ENCODE measurements at places on chromosomes 5 and 9.

GRCh38 chr9:126494746-126495145 lies 119.0 kb upstream of the LMX1B start:
- DNase-seq, result no peak

DNA sequence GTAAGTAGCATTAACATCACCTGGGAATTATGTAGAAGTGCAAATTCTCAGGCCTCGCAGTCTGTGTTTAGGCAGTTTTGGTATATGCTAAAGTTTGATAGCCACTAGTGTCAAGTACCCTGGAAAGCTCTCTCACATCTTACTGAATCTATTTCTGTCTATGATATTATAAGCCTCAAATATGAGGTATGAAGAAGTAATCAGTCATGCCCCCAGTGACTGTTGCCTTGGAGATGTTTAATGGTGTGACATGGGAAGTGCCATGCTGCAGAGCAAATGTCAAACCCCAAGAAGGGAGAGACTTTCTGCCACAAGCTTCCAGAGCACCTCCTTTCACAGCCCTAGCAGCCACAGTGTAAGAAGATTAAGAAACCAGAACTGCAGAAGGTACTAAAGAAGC lies 9.8 kb upstream of the PDE8B start:
- DNase-seq, result no peak

GRCh38 chr9:89808756-89809181 lies 204.0 kb downstream of the GADD45G start:
- DNase-seq, result no peak

DNA sequence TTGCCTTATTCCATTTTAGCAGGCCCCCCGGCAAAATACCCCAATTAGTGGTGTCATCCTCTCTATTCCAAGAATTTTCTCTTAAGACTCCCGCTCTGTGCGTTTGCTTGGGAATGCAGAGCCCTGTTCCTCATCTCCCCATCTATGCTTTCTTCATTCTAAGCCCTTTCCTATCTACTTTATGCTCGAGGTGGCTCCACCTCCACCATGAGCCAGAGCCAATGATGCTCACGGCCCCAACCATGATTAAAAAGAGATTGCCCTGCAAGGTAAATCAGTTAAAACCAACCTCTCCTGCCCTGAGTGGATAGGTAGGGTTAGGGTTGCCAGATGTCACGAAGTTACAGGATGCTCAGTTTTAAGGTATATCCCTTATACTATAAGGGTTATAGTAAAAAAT lies 677 bp upstream of the TXNDC15 start:
- DNase-seq, result no peak

GRCh38 chr9:132194508-132194907 lies 32.6 kb downstream of the NTNG2 start:
- no peak for DNase-seq

DNA sequence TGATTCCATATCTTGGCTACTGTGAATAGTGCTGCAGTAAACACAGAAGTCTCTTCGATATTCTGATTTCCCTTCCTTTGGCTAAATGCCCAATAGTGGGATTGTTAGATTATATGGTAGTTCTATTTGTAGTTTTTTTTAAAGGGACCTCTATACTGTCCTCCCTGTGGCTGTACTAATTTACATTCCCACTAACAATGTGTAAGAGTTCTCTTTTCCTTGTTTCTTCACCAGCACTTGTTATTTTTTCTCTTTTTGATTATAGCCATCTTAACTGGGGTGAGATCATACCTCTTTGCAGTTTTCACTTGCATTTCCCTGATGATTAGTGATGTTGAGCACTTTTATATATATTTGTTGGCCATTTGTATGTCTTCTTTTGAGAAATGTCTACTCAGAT lies 102.0 kb downstream of the CARTPT start:
- no peak for DNase-seq

DNA sequence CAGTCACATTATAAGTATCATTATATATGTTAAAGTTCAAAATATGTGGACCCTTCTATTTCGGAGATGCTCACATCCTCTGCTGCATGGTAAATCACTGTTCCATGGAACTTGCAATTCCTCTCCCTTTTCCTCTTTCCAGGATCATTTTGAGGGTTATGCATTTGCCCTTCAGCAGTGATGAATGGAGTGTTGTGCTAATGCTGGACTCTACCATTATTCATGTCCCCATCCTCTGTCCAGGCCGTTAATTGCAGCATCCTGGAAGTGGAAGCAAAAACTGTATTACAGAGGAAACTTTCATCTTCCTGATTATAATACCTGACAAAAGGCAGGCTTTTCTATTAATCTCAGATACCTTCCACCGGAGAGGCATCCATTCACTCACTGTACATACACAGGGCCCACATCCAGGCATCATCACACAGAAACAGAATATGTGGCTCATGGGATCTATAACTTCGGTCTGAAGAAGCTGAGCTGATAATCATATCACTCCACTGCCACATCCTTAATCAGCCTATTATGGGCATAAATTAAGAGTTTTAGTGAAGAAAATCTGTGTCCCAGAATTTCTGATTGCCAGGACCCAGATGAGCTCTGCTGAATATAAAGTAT lies 65.0 kb upstream of the ACO1 start:
- DNase-seq, result no peak

- DNase-seq, result no peak
Observed at GRCh38 chr9:98129451-98129881, 10.4 kb upstream of the TRIM14 start.

GRCh38 chr5:173412566-173412965 lies 84.4 kb upstream of the STC2 start:
- DNase-seq, result no peak

DNA sequence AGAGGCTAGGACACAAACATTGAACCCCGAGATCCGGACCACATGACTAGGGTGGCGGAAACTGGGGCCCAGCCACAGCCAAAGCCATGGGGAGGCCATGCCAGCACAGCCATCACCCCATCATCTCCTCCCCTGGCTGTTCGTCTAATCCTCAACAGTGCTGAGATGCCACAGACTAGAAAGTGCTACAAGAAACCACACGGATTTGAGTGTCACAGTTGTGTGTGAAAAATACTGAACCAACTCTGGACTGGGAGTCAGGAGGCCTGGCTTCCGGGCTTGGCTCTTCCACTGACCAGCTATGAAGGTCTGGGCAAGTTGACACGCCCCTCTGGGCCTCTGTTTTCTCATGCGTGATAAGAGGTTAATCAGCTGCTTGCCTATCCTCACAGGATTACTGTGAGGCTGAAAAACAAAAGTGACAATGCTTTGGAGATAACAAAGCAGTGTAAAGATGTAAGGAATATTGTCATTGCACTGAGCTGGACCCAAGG lies 38.8 kb upstream of the SHB start:
- no peak for DNase-seq

DNA sequence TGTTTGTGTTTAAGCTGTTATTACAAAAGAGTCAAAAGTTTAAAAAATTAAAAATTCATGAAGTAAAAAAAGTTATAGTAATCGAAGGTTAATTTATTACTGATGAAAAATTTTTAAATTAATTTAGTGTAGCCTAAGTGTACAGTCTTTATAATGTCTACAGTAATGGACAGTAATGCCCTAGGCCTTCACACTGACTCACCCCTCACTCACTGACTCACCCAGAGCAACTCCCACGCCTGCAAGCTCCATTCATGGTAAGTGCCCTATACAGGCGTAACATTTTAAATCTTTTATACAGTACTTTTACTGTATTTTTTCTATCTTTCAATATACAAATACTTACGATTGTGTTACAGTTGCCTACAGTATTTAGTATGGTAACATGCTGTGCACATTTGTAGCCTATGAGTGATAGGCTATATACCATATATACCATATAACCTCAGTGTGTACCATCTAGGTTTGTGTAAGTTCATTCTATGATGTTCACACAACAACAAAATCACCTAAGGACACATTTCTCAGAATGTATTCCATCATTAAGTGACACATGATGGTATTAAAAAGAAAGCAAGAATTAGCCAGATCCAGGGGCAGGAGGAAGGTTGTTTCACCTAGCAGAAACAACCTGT lies 40.1 kb downstream of the DCAF10 start:
- no peak for DNase-seq

- no peak for DNase-seq
Observed at GRCh38 chr9:91047993-91048607, 246.5 kb downstream of the SYK start.

DNA sequence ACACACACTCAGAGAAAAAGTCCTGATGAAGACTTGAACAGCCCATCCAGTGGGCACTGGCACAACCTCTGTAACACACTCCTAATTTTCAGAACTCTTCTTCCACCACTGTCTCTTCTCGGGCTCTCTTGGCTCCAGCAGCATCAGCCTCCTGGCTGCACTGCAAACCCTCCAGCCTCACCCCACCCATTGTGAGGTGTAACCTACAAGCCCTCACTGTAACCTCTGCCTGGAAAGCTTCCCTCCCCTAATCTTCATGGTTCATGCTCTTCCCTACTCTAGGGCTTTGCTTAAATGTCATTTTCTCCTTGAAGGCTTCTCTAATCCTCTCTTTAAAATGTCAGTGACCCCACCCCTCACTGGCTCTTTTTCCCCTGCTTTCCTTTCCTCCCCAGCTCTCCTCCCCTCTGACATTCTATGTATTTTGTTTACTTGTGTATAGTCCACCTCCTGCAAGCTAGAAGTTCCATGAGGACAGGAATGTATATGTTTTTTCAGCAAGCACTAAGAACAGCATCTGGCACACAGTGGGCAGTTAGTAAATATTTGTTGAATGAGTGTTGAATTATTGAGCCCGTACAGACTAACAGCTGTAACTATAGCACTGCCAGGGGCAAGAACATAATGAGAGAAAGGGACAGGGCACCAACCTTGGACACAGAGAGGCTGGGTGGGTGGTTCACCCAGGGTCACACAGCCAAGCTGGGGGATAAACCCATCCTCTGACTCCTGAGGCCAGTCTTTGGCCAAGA lies 76.4 kb downstream of the ESM1 start:
- DNase-seq, result no peak

DNA sequence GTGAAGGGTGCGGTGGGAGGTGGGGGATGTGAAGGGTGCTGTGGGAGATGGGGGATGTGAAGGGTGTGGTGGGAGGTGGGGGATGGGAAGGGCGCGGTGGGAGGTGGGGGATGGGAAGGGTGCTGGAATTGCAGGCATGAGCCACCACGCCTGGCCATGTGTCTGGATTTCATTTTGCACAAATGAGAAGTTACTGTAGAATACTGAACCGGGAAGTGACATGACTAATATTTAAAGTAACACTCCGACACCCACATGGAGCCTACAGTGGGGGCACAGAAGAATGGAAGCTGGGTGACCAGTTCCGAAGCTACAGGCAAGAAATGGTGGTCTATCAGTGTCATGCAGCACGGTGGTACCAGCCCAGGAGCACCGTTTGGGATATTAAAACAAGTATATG lies 69.9 kb upstream of the SPTLC1 start:
- DNase-seq, result no peak

DNA sequence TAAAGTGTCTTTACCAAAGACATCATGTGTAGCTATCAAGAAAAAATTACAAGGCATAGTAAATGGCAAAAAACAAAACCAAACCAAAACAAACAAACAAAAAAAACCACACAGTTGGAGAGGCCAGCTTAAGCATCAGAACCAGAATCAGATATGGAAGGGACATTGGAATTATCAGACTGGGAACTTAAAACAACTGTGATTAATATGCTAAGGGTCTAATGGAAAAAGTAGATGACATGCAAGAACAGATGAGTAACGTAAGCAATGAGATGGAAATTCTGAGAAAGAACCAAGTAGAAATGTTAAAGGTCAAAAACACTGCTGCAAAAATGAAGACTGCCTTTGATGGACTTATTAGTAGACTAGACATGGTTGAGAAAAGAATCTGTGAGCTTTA lies 75.9 kb downstream of the FBXO38 start:
- DNase-seq, result no peak

- DNase-seq, result no peak
Observed at GRCh38 chr5:133828722-133829121, 139.7 kb downstream of the C5orf15 start.

GRCh38 chr5:93062548-93062947 lies 518.5 kb downstream of the NR2F1-AS1 start:
- DNase-seq, result no peak

GRCh38 chr5:85077581-85077980 lies 692.9 kb upstream of the EDIL3 start:
- no peak for DNase-seq

GRCh38 chr5:80686757-80687156 lies 32.0 kb upstream of the DHFR start:
- no peak for DNase-seq

DNA sequence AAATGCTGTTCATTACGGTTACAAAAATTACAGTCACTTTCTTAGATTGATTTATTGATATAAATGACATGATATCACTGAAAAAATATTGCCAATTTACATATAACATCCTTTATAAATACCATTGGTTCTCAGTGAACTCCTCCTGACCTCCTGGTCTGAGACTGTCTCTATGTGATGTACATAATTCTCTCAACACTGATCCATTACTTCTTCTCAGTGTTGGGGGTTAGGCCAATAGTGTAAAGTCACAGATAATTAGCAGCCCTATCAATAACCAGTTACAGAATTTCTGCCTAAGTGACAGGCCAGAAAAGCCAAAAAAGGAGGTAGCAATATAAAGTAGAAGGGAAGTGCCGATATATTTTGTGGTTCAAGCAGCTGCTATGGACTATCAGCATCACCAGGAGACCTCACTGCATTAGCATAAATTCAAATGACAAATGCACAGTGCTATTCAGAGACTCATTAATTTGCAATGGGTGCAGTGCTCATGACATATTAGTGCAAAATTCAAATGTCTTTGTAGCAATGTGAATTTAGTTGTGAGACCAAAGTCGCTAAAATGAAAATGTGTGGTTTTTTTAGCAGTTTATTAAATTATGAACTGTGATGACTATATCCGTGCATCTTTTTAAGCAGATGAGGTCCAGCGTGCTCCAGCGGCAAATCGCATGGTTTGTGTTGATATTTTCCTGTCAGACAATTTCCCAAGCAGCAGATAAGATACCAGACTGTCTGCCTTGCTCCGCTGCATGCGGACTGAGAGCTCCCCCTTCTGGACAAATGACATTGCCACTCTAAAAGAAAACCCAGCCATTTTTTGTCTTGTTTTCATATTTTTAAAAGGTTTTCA lies 144.6 kb downstream of the CETN3 start:
- peak; percentile 64 for DNase-seq

DNA sequence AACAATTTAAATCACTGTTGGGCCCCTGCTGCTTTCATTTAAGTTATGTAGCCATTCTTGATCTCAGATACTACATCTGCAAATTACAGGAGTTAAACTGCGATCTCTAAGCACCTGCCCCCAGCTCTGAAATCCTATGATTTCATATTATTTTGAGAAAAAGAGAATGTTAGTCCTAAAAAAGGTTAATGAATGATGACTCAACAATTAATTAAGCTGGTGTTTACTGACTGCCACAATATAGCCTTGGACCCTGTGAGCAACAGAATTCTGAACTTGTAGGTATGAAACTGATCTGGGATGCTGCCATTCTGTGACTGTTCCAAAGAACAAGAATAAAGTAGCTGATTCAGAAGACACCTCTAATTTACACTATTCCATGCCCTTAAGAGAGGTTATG lies 124.4 kb upstream of the FBXL7 start:
- DNase-seq, result no peak

Measured in ecto neural progenitor cell (in vitro differentiated cells).